Lower lobe of right lung (tissue), 2 donors: ENCODE measurements at places on chromosomes 3 and 15. TPM values are rescaled to one million over a fixed set of nuclear protein-coding genes. Genes with fewer than 3 reads are reported as not detected.
A peak's percentile ranks its signal among the peaks of the same experiment; 100 is the strongest.

The ESYT3 gene
- 40.3 TPM for total RNA-seq

The GPR27 gene
- 2.6 TPM for total RNA-seq

The CPN2 gene
- total RNA-seq: not detected

The ECT2 gene
- total RNA-seq: 14.1 TPM

The GPR62 gene
- total RNA-seq: not detected

The CIDEC gene
- total RNA-seq: not detected

The GOLGA6A gene
- total RNA-seq: not detected

The SSUH2 gene
- not detected for total RNA-seq

The NPAP1 gene
- 0.12 TPM for total RNA-seq

The SLC41A3 gene
- total RNA-seq: 36.2 TPM

The FGD5 gene
- 85.0 TPM for total RNA-seq

The SERPINI1 gene
- total RNA-seq: 6.7 TPM

The COL7A1 gene
- 2.6 TPM for total RNA-seq

The BLM gene
- total RNA-seq: 2.0 TPM

DNA sequence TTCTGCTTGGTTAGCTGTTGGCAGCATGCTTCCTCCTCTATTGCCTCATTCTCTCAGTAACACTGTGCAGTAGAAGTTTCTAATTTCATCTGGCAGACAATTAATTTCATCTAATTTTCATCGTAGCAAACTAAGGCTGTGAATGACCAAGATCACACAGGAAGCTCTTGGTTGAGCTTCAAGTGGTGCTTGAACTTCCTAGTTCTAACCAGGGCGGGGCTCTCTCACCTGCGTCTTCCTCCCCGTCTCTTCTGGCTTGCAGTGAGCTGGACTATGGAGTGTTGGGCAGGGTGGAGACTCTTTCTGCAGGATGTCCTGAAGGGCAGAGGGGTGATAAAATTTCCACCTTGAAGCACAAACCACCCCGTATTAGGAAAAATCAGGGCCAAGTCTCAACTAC, 2.0 kb upstream of the IL16 start:
- DNase-seq: no peak

DNA sequence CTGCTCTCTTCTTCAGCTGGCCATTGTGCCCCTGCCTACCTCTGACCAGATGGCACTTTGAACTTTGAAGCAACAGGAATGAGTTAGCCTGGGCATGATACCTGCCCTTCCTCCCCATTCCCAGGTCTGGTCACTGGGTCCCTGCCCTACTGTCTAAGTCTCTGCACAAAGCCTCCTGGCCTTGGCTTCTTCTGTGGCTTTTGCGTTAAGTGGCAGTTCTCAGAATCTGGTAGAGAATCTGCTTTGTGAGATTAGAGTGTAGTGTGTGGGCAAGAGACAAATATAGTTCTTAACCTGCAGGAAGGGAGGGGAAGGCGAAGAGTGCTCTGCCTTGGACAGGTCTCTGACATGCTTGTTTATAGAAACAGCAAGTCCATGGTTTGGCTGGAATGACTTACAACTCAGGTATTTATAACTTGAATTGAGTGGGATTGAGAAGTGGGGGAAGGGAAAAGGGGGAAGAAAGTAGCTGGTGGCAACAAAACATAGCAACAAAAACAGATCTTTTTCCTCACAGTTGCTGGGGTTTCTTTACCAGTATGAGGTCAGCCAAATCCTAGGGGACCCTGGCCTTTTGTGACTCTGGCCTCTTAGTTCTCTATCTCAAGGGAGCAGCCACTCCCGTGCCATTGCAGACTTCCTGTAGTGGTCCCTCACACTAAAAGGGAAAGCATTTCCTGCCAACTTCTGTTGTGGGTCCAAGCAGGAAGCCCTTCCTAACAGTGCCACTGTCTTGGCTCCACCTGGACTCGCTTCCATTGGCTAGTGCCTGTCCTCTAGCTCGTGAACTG, 16.7 kb downstream of the MAPKBP1 start:
- no peak for DNase-seq

GRCh38 chr3:42052484-42053351, 38.4 kb upstream of the TRAK1 start:
- DNase-seq: no peak

- peak; percentile 88 for DNase-seq
Measured at GRCh38 chr3:187750006-187750512, 4.8 kb upstream of the BCL6 start.

GRCh38 chr3:59234884-59235633, 185.2 kb upstream of the CFAP20DC start:
- DNase-seq: no peak

DNA sequence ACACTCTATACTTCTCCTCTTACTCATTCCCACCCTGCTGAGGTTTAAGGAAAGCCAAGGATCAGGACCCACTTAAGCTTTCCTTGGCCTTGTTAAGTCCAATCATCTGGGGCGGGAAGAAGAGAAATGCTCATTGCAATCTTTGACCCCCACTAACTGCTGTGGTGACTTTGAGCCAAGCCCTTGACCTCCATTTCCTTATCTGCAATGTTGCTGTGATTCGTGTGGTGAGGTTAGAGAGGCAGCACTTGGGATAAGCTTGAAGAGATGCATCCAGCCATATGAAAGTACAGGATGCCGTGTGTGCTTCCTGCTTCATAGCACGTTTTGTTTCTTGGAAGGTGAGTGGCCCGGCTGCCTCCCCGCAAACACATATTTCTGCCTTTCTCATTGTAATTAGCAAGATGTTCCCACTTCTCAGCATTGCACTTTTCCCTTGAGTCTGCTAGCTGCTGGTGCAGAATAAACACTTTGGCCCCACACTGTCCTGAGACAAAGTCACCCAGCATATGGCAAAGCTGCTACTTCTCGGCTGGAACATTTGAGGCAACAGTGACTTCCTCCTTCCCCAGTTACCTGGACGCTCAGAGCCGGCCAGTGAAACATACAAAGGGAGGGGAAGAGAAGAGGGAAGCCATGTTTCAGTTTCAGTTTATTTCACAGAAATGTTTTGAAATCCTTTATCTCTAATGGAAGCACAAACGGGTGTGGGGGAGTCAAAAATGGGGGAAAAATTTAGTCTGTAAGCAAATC, 10.5 kb upstream of the NUDT16 start:
- DNase-seq: peak; percentile 46

- no peak for DNase-seq
Measured at GRCh38 chr15:52326756-52327155, 31.2 kb upstream of the MYO5C start.

GRCh38 chr15:49494842-49495241, 71.8 kb downstream of the FGF7 start:
- DNase-seq: no peak

GRCh38 chr3:7332696-7333095, 471.8 kb downstream of the GRM7 start:
- DNase-seq: no peak

DNA sequence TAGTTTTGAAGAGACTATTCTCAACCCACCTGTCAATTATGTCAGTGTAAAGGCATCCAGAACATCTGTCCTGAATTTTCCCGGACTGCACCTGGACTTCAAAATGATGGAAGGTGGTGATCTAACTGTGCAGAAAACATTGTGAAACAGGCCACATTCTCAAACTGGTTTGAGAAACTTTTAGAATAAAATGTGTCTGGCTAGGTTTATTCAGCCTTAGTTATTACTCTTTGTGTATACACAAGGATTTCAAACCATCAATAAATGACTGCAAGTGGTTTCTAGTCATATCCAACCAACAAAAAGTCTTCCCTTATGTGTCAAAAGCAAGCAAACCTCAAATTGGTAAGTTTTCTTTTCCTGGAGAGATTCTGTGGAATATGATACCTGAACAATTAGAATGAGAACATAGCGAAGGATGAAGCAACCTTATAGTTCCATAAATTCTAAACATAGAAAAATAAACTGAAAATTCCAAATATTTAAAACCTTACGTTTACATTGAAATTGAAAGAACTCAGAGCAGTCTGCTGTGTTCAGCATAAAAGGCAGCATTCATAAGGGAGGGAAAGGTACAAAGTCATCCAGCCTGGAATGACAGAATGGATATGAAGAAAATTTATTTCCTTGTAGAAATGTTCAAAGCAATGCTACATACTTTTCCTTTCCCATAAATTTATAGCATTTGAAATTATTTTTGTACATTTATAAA, 306.6 kb upstream of the TGFBR2 start:
- DNase-seq: no peak

DNA sequence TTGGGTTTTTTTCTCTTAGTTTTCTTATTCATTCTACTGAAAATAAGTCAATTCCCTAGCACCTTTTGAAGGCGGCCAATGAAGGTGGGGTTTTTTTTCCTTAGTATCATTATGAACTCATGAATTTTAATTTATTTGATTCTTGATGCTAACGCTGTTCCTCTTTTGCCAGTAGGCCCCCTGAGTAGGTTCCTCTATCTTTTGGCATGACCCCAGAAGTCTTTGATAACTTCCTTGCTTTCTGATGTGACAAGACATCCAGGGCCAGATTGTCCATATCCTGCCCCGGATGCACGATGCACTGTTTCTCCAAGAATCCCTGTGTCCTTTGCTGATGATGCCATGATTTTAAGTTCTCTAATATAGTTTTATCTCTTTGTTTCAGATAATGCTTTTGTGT, 20.6 kb downstream of the LRRK1 start:
- no peak for DNase-seq

GRCh38 chr15:96254173-96254572, 76.3 kb upstream of the NR2F2 start:
- no peak for DNase-seq

DNA sequence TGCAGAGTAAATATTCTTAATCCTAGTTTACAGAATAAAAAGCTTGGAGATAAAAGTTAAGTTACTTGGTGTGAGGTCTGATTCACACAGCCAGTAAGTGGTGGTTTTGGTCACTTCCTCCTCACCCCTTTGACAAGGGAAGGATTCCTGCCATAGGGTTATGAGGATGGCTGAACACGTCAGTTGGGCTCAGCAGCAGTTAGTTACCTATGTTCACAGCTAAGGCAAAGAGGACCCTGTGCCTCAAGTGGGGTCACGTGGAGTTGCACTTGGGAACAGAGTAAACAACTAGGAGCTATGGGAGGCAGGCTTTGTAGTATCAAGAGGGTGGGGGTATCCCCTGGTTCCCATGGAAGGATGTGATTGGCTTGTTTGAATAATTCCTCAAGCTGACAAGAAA, 232.2 kb downstream of the UBE2E2 start:
- DNase-seq: no peak

- DNase-seq: no peak
Measured at GRCh38 chr3:174100744-174101143, 703.2 kb downstream of the NLGN1 start.

DNA sequence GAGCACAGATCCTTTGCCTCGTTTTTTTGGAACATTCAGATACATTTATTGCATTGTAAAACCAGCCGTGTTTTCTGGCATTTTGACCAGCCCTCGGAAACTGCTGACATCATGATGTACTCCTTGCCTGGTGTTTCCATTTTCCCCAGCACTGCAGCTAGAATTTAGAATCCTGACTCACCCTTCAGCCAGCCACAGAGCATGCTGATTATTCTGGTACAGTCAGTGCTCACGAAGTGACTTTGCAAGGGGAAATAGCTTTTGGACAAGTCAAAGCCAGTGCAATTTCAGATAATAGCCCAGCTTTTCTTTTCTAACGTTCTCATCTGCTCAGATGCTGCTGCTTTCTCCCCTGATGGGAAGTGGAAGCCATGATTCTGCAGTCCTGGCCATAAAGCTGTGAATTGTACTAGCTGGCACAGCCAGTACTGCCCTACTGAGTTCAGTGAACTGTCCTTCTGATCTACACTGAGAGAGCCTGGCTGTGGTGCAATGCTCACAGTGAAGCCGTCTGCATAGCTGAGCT, 12.1 kb upstream of the CNBP start:
- no peak for DNase-seq

DNA sequence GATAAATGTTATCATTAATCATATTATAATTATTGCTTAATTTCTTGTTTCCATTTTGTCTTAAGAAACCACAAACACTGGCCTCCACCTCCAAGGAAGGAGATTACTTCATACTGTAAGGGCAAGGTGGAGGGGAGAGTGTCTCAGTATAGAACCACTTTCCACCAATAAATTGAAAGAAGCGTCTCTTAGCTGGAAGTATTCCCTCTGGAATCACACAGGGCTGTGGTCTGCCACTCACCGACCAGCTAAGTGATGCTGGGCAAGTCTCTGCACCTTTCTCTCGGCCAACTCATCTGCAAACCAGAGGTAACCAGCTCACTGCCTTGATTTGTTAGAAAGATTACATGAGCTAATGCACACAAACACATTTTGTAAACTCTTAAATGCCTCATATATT, 63.1 kb downstream of the EIF4E3 start:
- DNase-seq: no peak

GRCh38 chr15:43105077-43105736, 631 bp downstream of the UBR1 start:
- no peak for DNase-seq

- no peak for DNase-seq
Measured at GRCh38 chr3:155323063-155323666, 29.7 kb upstream of the STRIT1 start.

- no peak for DNase-seq
Measured at GRCh38 chr15:68314563-68314962, 37.0 kb downstream of the FEM1B start.

- no peak for DNase-seq
Measured at GRCh38 chr3:129245141-129245540, 4.3 kb upstream of the COPG1 start.

- no peak for DNase-seq
Measured at GRCh38 chr3:159837725-159838124, 150.9 kb upstream of the IL12A start.

- DNase-seq: no peak
Measured at GRCh38 chr3:178880274-178880673, 191.3 kb downstream of the ZMAT3 start.

GRCh38 chr15:78341057-78341987, 1.2 kb downstream of the CRABP1 start:
- DNase-seq: no peak

- no peak for DNase-seq
Measured at GRCh38 chr3:67704322-67704721, 49.9 kb upstream of the SUCLG2 start.

- DNase-seq: no peak
Measured at GRCh38 chr3:105364128-105364527, 2.6 kb upstream of the ALCAM start.

GRCh38 chr15:70781236-70781635, 17.9 kb upstream of the UACA start:
- no peak for DNase-seq

DNA sequence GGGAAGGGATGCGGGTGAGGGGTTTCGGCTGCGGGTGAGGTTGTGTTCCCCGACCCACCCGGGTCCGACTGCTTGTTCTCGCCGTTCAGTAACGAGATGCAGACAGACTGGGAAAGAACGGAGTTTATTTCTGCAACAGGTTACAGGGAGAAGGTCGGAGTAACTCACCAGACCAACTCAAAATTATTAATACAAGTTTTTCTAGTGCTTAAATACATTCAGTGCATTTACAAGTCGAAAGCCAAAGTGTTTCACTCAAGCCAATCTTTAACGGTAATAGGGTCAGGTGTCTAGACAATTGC, 492 bp upstream of the HIGD1A start:
- no peak for DNase-seq

- no peak for DNase-seq
Measured at GRCh38 chr15:32020156-32020555, 10.2 kb upstream of the CHRNA7 start.

DNA sequence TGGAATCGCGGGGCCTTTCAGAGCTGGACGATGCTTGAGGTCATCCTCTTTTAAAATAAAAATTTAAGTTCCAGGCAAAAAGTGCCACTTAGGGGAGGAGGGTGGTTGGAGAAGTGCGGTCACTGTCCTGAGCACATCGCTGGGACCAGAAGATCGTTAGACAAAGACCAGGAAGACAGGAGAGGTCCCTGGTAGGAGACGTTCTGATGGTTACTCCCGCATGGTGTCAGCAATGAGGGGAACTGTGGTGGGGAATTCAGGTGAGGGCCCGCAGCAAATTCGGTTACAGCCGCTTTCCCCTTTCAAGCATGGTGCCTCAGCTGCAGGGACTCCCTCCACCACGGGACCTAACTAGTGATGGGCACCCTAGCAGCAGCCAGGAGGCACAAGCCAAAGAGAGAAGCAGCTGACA, 1.0 kb upstream of the ISY1 start:
- no peak for DNase-seq
